ENCODE measurements at places on chromosomes 5 and 9. TPM values are rescaled to one million over a fixed set of nuclear protein-coding genes. Genes with fewer than 3 reads are reported as not detected.

The FAM153A gene
- 0.56 TPM for polyA plus RNA-seq

The C9orf50 gene
- polyA plus RNA-seq = 0.86 TPM

The CCDC192 gene
- 0.69 TPM for polyA plus RNA-seq

DNA sequence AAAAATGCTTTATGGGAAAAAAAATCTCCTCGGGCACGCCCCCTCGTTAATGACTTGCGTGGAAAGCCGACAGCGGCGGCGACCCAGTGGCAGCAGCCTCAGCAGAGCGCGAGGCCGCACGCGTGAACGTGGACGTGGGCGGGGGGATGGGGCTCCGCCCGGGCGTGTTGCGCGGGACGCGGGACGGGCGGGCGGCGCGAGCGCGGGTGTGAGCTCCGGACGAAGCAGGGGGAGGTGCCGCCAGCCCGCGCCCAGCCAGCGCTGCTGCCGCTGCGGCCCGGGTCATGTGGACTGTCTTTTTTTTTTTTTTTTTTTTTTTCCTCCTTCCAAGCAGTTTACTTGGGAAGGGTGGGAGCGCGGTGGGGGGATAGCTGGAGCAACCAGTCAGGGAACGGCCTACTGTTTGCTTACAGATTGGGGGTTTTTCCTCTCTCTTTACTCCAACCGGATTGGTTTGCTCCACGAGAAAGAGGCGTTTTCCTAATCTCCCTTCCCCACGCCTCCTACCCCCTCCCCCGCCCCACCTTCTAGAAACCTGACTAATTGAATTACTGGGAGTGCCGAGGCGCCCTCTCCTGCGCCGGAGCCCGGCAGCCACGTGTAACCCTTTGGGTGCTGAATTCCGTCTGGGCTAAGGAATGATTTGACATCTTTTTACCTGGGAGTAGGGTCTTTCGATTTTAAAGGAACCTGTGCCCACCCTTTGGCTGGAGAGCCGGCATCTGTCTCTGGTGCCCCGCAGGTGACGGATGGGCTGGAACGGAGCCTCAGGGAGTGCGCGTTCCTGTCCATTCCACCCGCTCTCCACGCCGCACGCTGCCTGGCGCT, 1.7 kb upstream of the EFNA5 start:
- no peaks in the 10 kb centered on the region for H3K27me3 ChIP-seq
- peak overlapping the region; percentile 80 for H3K4me3 ChIP-seq
- H3K4me1 ChIP-seq = no peaks in the 10 kb centered on the region
- peak overlapping the region; percentile 78 for H3K27ac ChIP-seq
- H3K36me3 ChIP-seq = no peaks in the 10 kb centered on the region

The SLC34A1 gene
- polyA plus RNA-seq = 0.33 TPM

The SCGB3A2 gene
- polyA plus RNA-seq = 70.6 TPM

- H3K27ac ChIP-seq = no peak overlapping the region
- H3K36me3 ChIP-seq = no peaks in the 10 kb centered on the region
- H3K4me3 ChIP-seq = no peak overlapping the region
- DNase-seq = no peak
Measured at GRCh38 chr9:11356067-11356466, 743.3 kb upstream of the PTPRD start.

DNA sequence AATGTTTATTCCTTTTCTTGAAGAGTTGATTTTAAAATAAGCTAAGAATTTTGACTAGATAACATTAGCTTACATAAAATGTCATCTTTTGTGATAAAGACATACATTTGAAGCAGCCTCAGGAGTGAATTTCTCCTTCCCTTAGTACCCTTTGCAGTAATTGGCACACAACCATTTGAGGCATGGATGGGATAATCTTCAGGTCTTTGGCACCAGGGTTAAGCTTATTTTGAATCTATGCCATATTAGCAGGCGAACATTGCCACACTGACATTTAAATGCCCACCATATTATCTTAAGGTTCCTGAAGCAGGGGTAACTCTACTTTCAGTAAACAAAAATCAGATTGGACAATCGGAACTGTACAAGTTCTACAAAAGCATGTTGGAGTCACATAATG, 126.0 kb downstream of the NR3C1 start:
- no peaks in the 10 kb centered on the region for H3K36me3 ChIP-seq
- no peaks in the 10 kb centered on the region for H3K27me3 ChIP-seq
- no peak for DNase-seq
- no peak overlapping the region for H3K27ac ChIP-seq
